Activated T-cell treated with anti-CD3 and anti-CD28 coated beads, Interleukin-2, amount 50 U/mL, for 72 hours (primary cell): ENCODE measurements at places on chromosomes 7 and 10.

DNA sequence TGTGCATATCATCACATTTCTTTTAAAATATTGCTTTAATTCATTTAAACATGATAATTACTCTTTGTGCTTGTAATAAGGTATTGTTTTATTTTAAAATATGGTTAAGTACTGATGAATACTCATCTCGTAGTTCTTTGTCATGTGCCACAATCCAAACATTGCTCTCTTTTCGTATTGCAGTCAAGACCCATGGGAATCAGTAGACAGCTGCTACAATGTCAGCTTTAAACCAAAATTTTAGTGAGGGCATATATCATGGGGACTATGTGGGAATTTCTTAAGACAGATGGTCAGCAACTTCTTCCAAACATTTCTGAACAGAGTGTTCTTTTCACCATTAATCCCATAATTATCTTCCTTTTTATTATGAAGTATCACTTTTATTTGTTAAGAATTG lies 77.2 kb upstream of the FZD1 start:
- no peak for DNase-seq

- DNase-seq, result no peak
These were observed 12.3 kb downstream of the ESYT2 start for GRCh38 chr7:158816995-158817394.

GRCh38 chr10:130128062-130128781 lies 8.0 kb upstream of the GLRX3 start:
- DNase-seq, result no peak

- DNase-seq, result no peak
These were observed 19.3 kb upstream of the ADAMTS14 start for GRCh38 chr10:70652761-70653657.

GRCh38 chr7:105682341-105683060 lies 101.2 kb upstream of the EFCAB10 start:
- no peak for DNase-seq

DNA sequence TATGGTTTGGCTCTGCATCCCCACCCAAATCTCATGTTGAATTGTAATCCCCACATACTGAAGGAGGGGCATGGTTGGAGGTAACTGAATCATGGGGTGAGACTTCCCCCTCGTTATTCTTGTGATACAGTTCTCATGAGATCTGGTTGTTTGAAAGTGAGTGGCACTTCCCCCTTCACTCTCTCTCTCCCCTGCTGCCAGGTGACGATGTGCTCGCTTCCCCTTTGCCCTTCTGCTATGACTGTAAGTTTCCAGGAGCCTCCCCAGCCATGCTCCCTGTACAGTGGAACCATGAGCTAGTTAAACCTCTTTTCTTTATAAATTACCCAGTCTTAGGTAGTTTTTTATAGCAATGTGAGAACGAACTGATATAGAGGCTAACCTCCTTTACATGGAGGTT lies 16.6 kb downstream of the PLPP4 start:
- no peak for DNase-seq

DNA sequence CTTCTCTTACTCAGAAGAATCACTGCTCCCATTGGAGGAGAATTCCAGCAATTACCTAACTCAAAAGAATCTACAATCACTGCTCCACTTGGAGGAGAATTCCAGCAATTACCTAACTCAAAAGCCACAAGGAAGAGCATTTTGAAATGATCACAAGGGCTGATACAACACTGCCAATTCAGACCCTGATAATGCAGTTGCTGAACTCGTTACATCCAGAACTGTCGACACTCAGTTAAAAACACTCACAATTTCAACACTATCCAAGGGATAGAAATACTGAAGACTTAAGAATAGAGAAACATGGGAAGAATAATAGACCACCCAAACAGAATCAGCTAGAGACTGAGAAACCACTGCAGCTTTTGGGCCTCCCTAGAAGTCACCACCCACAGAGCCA lies 27.8 kb downstream of the AFAP1L2 start:
- no peak for DNase-seq

DNA sequence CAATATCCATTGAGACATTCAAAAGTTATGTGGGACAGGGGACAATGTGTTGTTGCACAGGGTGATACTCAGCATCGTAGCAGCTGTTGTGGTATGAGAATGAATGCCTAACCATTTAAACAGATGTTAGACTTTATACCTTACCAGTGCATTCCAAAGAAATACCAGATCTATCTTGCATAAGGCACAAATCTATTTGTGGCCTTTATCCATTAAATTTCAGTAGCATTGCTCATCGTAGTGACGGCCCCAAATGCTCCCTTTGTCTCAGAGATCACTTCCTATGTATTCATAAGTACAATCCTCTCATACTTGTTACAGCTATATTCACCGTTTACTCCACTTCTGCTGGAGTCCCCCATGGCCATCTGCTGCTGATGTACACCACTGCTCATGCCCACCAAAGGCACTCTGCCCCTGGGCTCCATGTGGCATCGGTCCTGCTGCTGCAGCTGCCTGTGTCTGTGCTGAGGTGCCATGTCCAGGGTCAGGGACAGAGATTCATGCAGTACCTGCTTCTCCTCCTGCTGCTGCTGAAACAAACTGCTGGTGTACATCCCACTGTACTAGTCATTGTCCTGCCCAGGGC lies 96.3 kb downstream of the CPED1 start:
- no peak for DNase-seq

DNA sequence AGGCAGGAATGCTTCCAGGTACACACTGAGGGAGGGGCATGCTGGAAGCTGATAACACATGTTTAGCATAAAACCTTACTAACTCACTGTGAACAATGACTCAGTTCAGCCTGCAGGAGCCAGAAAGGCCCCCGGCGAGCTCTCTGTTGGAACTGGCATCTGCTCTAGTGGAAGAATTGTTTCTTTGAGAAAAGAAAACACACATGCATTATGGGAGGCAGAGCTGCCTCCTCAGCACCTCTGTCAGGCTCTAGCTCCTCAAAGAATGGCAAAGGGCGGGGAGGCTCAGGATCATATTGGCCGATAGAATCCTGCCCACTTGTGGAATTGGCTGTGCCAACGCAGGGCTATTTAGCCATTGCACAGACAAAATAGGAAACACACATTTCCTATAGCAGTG lies 338.3 kb downstream of the CXCL12 start:
- no peak for DNase-seq
